ENCODE measurements at places on chromosomes 1 and 21.

GRCh38 chr1:10494418-10494753 is 19.6 kb downstream of the PEX14 start:
- DNase-seq: no peak

GRCh38 chr1:119841306-119841705 is 30.0 kb upstream of the REG4 start:
- DNase-seq: no peak

- no peak for DNase-seq
These were observed 82.3 kb downstream of the LTN1 start for GRCh38 chr21:28910280-28910887.

- no peak for DNase-seq
These were observed 11.0 kb downstream of the XPR1 start for GRCh38 chr1:180642781-180643180.

DNA sequence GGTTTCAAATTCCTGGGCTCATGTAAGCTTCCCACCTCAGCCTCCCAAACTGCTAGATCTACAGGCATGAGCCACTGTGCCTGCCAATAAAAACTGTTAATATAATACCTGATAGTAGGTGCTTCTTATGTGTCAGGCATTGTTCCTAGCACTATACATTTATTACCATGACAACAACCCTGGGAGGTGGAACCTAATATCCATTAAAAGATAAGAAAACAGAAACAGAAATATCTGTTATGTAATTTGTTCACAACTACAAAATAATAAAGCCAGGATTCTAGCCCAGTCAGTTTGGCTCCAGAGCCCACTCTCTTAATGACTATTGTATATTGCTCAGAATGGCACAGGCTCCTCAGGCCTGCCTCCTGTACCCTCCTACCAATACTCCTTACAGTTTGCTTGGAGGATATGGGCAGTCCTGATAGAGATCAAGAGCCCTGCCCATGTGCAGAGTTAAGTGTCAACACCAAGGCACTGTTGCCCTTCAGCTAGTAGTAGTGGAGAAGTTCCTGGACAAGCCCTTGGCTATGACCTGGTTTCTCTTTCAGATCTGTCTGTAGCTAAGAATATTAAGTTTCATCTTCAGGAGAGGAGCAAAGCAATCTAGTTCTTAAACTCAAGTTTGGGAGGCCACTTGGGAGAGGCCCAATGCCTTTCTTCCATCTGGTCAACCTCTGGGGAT is 22.4 kb downstream of the RPL5 start:
- no peak for DNase-seq

DNA sequence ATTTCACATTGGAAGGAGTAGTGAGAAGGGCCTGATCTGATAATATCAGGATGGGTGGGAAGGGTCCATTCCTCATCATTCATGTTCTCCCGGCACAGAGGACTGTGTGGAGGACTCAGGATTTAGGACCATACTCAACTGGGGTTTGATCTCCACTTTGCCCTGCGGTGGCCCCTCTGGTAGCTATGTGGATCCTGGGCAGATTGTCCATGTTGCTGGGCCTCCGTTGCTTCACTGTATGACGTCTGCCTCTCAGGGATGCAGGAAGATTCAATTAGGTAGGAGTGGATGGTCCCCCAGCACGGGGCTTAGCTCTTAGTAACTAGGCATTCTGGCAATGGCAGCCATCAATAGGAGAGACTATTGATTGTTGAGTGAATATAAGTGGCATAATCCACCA is 2.3 kb downstream of the ETS2 start:
- DNase-seq: no peak

DNA sequence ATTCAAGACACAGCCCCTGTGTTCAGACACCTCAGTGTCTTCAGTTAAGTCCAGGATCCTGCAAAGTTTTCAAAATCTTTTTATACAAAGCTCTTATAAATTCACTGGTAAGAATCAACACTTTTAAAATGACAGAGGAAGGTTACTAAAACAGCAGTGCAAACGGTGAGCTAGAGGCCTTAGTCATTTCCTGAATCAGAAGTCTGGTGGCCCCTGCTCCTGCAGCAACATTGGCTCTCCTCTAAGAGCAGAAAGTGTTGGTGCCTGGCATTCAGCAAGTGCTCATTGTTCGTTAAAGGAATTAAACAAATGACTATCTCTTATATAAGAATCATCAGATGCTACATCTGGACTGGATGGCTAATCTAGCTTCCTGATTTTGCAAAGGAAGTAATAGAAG is 282.9 kb downstream of the PTGER3 start:
- no peak for DNase-seq

GRCh38 chr1:106480629-106481028 is 575.8 kb upstream of the PRMT6 start:
- no peak for DNase-seq

DNA sequence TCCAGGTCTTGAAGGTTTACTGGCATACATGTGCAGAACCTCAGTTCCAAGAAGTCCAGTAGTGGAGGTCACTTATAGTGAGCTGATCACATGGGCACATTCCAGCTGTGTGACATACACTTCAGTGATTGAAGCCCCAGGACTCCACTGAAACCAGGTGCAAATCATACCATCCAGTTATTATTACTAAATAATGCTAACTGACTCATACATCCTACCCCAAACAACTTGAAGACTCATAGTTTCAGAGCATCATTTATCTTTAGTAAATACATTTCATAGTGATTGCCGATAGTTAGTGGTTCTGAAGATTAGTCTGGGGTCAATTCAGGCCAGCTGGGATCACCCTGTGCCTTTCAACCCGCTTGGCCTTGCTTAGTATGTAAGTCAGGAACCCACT is 137.9 kb upstream of the UBE2U start:
- no peak for DNase-seq
